ENCODE measurements at places on chromosomes 7 and 10. TPM values are rescaled to one million over a fixed set of nuclear protein-coding genes. Genes with fewer than 3 reads are reported as not detected.

Gene LBX1
- total RNA-seq: not detected

Gene SUGCT
- 1.1 TPM for total RNA-seq

Gene OR9A2
- not detected for total RNA-seq

Gene SSC4D
- total RNA-seq: 0.44 TPM

Gene A1CF
- not detected for total RNA-seq

Gene SFXN3
- total RNA-seq: 81.9 TPM

Gene UCN3
- total RNA-seq: not detected

Gene HMX3
- total RNA-seq: not detected

Gene NODAL
- not detected for total RNA-seq

Gene ACBD7
- 3.1 TPM for total RNA-seq

Gene INSYN2A
- total RNA-seq: not detected

Gene BAMBI
- total RNA-seq: 1.6 TPM

Gene GPR146
- 48.2 TPM for total RNA-seq

Gene MARCHF5
- 13.0 TPM for total RNA-seq

Gene ANTXRL
- 0.16 TPM for total RNA-seq

Gene OR6B1
- not detected for total RNA-seq

Gene RTKN2
- 0.16 TPM for total RNA-seq

Gene CHRM2
- under 0.01 TPM for total RNA-seq

Gene RAMP3
- 0.81 TPM for total RNA-seq

Gene SEMA3C
- total RNA-seq: 0.16 TPM

Gene TRIM50
- not detected for total RNA-seq

Gene HKDC1
- 0.16 TPM for total RNA-seq

Gene LIPA
- 34.4 TPM for total RNA-seq

Gene CFAP46
- 0.82 TPM for total RNA-seq

Gene CROT
- 4.0 TPM for total RNA-seq

Gene PVRIG
- total RNA-seq: not detected

Gene TIMM23B
- 17.2 TPM for total RNA-seq

Gene ANAPC16
- 48.4 TPM for total RNA-seq

Gene CYP3A4
- not detected for total RNA-seq

Data from bladder microvascular endothelial cell (primary cell).